ENCODE measurements at places on chromosomes 13 and 19.
A peak's percentile ranks its signal among the peaks of the same experiment; 100 is the strongest.

- DNase-seq: no peak
Measured at GRCh38 chr19:49342291-49342721, 7.1 kb downstream of the CD37 start.

DNA sequence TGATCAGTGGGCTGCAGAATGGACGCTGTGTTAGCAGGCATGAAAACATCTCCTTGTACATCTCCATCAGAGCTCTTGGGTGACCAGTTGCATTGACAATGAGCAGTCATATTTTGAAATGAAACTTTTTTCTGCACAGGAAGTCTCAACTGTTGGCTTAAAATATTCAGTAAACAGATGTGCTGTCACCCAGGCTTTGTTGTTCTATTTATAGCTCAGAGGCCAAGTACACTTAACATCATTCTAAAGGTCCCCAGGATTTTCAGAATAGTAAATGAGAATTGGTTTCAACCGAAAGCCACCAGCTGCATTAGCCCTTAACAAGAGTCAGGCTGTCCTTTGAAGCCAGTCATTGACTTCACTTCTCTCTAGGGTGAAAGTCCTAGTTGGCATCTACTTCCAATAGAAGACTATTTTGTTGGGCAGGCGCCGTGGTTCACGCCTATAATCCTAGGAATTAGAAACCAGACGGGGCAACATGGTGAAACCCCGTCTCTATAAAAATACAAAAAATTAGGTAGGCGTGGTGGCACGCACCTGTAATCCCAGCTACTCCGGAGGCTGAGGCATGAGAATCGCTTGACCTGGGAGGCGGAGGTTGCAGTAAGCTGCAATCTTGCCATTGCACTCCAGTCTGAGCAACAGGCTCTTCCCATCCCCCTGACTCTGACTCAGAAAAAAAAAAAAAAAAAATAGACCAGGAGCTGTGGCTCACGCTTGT lies 7.9 kb upstream of the PDE4A start:
- no peak for DNase-seq

DNA sequence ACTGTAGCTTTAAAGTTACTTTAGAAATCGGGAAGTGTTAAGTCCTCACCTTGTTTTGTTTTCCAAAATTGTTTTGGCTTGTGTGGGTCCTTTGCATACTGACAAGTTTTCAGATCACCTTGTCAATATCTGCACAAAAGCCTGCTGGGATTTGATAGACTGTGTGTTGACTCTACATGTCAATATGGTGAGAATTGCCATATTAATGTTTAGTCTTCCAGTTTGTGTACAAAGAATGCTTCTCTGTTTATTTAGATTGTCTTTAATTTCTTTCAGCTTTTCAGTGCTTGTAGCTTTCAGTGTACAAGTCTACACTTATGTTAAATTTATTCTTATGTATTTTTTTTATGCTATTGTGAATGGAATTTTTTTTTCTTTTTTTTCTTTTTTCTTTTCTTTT lies 50.2 kb downstream of the SIPA1L3 start:
- no peak for DNase-seq

- DNase-seq: peak; percentile 46
Measured at GRCh38 chr13:75908141-75908540, 272.0 kb downstream of the LMO7 start.

DNA sequence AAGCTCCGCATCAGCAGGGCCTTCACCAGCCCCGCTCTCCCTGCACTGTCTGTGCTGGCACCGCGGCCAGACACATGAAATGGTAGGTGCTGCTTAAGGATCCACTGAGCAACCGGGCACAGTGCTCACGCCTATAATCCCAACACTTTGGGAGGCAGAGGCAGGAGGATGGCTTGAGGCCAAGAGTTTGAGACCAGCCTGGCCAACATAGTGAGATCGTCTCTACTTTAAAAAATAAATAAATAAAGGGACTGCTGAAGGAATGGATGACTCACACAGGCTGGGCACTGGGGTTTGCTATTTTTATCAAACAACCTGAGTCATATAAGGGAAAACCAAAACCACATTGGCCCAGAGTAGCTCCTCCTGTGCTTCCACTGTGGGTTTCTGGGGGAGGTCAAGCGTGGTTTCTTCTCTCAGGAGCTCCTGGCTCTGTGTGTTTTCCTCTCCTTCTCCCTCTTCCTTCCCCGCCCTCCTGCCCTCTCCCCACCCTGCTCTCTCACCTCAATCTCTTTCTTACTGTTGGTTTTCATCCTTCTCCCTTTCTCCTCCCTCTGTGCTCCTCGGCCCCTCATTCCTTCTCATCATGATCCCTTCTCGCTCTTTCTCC lies 21.3 kb downstream of the VRK3 start:
- DNase-seq: no peak

DNA sequence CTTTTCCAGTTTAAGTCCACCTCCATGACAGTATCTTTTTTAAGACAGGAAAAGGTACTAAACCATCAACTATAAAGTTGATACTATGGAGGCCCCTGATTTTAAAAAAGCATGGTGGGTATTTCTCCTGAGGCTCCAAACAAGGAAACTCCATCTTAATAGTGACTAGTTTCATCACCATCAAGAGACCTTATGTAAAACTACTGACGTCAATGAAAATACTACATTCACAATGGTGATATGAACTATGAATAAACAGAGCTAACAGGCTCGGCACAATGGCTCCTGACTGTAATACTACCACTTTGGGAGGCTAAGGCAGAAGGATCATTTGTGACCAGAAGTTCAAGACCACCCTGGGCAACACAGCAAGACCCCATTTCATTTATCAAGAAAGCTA lies 162.7 kb downstream of the KLF12 start:
- DNase-seq: no peak

DNA sequence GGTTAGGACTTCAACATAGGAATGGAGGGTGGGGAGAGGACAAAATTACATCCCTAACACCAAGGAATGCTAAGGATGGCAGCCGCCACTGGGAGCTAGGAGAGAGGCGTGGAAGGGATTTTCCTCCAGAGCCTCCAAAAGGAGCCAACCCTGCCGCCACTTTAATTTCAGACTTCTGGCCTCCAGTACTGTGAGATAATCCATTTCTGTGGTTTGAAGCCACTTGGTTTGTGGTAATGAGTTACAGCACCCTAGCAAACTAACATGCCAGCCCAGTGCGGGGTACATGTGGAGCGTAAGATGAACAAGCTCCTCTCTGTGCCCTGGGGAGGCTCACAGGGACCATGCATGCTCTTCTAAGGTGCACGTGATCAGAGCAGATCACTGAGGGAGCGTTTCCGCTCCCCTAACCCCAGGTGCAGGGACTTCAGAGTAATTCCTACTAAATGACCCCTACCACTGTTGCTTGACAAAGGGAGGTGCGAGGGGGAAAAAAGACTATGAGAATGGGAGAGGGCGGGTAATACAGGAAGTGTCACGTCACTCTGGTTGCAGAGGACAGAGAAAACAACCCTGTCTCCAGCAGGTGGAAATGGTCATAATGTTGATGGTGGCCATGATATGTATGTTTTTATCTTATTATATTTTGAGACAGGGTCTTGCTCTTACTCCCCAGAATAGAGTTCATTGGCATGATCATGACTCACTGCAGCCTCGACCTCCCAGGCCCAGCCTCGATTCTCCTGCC lies 12.0 kb downstream of the FPR1 start:
- no peak for DNase-seq

DNA sequence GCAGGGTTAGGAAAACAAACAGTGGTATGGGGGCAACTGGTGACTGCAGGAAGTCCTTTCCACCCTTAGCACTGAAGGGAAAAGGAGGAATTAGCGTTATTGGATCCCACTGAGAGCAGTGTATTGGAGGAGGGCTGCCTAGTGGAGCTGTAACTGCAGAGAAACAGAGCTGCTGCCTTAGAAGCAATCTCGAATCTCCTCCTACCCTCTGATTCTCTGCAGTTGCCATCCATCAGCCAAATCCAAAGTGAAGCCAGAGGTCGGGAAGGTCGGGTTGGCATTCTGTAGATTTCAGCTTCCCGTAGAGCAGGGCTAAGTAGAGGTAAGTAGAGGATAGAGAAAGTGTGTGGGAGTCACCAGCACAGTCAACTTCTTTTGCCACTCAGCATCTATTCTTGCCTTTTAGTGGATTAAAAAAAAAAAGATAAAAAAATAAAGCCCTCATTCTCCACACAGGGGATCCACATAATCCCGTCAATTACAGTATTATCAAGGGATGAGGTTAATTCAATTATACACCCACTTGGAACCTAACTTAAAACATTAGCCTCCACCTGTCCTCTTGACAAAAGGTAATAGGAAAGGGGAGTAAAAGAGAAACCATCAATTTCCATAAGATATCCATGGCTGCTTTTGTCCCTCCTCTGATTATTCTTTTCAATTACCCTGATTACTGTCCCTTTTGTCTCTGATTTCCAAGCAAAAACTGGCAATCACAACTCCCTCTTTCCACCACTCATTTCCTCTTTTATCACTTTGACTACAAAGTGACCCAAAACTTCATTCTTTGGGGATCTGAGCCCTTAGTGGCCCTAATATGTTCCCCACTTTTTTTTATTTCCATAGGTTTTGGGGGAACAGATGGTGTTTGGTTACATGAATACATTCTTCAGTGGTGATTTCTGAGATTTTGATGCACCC lies 234.7 kb downstream of the RBM26 start:
- no peak for DNase-seq

DNA sequence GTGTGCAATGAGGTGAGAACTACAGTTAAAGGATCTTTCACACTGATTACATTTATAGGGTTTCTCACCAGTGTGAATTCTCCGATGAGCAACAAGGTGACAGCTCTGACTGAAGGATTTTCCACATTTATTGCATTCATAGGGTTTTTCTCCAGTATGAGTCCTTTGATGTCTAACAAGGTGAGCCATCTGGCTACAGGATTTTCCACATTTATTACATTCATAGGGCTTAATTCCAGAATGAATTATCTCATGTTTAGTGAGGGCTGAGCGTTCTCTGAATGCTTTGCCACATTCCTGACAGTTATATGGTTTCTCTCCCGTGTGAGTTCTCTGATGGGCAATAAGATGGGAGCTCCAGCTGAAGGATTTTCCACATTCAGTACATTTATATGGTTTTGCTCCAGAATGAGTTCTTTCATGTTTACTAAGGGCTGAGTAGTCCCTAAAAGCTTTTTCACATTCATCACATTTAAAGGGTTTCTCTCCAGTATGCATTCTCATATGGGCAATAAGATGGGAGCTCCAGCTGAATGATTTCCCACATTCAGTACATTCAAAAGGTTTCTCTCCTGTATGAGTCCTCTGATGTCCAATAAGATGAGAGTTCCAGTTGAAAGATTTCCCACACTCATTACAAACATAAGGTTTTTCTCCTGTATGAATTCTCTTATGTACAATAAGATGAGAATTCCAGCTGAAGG lies 4.4 kb upstream of the C19orf18 start:
- no peak for DNase-seq

- DNase-seq: no peak
Measured at GRCh38 chr13:94553766-94554165, 42.2 kb downstream of the TGDS start.

- no peak for DNase-seq
Measured at GRCh38 chr19:33860312-33861090, 63.8 kb downstream of the KCTD15 start.

DNA sequence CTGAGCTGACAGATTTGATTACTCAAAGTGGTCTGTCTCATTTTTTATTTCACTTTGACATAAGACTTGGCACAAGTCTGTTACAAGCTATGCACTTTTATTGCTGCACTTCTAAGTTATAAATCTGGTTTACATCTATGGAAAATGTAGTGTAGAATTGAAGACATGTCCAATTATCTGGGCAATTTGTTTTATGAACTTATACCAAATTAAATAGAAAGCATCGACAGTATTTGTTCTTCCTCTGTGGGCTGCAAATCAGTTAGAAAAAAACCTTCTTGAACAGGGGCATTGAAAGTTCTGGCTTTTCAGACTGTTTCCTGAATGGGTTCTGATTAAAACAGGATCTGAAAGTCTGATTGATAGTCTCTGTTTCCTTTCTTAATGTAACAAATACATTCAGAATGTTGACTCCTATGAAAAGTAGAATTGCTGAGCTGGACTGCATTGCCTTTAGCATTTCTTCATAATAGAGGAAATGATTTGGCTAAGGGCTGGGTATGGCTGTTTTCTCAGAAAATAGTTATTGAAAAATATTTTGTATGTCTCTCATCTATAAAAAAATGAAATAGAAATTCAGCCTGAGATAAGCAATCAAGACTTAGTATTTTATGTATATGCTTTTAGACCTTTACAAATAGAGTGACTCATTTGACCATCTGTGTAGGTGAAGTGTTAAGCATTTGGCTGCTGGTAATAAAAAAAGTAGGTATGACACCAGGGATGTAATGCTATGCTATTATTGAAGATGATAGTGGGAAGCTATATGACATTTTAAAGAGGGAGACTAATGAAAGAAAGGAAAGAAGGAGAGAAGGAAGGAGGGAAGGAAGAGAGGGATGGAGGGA lies 210.9 kb upstream of the SPRY2 start:
- no peak for DNase-seq

DNA sequence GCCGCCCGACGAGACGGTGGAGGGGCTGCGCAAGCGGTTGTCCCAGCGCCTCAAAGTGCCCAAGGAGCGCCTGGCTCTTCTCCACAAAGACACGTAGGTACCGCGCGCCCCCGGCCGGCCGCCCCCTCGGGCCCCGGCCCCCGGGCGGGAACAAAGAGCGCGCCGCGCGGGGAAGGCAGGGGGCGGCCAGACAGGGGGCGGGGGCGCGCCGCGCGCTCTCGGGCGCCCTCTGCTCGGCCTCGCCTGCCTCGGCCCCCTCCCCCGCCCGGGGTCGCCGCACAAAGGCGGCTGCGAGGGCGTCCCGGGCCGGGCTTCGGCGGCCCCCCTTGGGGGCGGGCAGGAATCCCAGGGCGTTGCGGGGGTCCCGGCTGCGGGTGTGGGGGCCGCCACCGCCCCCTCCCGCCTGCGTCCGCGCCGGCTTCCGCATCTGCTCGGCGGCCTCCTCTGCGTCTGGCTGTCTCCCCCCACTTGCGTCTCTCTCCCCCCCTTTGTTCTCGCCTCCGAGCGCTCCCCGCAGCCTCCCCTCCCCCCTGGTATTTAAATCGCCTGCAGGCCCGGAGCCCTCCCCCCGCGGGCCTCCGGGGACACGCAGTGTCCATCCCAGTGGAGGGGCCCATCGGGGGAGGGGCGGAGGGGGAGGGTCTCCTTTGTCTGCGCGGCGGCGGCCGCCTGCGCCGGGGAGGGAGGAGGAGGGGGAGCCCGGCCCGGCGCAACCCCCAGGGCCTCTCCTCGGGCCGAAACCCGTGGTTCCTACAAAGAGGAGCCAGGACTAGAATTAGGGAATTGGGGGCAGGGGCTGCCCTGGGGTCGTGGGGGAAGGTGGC lies 2.3 kb downstream of the MIDN start:
- DNase-seq: no peak

- no peak for DNase-seq
Measured at GRCh38 chr19:392375-392970, 16.5 kb downstream of the C2CD4C start.

GRCh38 chr19:6460099-6460884 lies 700 bp upstream of the SLC25A23 start:
- DNase-seq: peak; percentile 98

DNA sequence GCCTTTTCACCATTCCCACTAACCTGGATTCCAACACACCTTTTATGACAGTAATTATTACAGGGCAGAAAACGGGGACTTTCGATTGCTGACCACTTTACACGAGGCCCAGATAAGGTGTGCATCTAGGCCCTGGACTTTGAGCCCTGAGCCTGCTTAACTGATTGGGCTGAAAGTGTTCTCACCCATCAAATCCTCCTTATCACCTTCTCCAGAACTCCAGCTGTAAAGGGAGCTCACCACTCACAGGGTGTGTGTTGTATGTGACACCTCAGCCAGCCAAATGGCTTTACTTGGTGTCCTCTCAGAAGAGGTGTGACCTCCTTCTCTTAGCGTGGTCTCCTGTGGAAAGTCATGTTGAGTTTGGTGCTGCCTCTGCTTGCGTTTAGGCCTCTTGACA lies 36.5 kb downstream of the SIPA1L3 start:
- no peak for DNase-seq

GRCh38 chr19:55685776-55686175 lies 10.8 kb downstream of the EPN1 start:
- DNase-seq: no peak

All from muscle of arm (tissue), 14 donors.